NCI-H526 treated with DMSO at 0.1 percent for 48 hours (cell line): ENCODE measurements at places on chromosomes 5 and 9.

DNA sequence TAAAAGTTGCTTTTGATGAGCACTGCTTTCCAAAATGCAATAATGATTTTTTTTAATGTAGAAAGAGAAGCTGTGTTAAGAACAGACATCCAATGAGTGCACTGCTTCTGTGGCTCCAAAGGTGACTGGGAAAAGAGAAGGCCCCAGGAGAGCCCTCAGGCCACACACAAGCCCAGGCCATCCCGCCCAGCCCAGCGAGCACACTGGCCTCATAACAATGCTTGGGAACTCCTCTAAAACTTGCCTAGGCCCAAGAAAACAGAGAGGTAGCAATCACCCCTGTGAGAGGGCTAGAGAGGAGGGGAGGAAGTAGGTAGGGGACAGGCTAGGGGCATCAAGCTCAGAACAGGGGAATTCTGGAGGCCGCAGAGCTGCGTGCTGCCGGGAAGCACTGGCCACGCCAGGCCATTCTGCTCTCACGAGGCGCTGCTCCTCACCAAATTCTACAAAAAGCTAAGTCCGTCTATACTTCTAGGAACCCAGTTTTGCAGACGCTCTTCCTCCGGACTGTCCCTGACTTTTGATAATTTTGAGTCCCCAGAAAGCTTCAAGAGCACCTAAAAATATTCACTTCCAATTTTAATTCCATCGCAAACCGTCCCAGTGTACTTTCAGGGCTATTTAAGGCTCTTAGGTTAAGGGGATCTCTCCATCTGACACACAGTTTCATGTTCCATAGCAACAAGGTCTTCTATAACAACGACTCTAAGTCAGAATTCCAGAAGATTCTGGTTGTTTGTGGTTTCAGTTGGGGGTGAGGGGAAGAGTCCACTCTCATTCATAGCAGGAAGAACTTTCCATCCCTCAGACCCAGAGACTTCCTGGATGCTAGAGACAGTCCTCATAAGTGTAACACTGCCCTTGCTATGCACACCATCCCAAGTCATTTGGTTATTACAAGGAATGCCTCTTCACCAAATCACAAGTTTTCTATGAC is 51.0 kb downstream of the HABP4 start:
- DNase-seq = no peak

DNA sequence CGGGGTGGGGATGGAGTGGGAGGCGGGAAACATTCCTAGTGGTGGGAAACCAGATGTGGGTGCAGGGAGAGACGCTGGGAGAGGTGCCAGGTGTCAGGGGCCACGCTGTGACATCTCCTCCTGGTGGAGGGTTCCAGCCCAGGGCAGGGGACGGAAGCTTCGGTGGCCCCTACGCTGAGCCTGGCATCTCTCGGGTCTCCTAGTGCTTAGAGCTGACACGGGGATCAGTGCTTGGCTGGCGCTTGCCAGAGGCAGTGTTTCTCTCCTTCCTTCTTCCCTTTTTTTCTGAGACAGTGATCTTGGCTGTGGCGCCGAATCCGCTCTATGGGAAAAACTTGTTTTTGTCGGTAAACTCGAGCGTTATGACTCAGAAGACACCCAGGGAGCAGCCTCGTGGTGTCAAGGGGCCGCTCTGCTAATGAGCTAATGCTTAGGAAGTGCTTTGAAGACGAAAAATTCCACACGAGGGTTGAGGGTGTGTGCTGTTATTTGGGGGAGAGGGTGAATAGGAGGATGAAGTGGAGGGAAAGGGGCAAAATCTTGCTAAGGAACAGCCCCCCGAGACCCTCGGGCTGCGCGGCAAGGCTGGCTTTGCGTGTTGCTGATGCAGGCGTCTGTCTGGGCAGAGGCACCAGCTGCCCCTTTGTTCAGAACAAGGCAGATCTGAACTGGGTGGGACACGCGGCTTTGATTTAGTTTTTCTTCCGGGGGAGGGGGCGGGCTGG is 20.4 kb upstream of the IER5L start:
- DNase-seq = no peak

DNA sequence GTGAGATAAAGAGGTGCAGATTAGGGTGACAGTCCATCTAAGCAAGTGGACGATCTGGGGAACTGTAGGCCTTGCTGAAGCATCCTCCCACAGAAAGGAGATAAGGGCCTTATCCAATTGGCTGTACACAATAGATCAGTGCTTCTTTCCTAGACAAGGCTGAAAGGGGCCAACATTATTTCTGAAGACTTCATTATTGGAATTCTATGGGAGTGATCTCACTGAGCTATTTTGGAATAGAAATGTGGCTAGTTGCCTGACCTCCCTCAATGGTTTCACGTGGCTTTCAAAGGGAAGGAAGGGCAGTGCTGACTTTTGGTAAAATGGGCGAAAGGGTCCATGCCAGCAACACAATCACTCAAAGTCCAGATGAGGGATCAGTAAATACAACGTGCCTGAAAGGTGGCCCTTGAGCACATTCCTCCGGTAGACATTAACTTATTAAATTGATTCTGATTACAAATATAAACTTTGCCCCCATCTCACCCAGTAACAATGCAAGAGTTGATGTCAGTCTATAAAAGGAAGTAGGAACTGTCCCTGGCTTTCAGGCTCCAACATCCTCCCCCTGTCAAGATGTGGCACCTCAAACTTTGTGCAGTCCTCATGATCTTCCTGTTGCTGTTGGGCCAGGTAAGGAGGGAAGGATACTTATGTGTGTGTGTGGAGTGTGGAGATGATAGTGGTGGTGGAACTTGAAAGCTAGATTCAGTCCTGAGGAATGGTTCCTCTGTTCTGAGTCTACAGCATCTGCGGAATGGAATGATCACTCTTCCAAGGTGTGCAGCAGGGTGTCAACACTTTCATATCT is at the start of gene LEAP2:
Gene LEAP2 (plus strand): TSS at position 550 of the 811 bp plus-strand sequence. CDS start 27 bp downstream, at position 577.
- no peak for DNase-seq

GRCh38 chr5:129445379-129445778 is 14.7 kb upstream of the ADAMTS19 start:
- DNase-seq = no peak

GRCh38 chr5:98570661-98571191 is 202.7 kb upstream of the RGMB start:
- no peak for DNase-seq

- no peak for DNase-seq
Measured at GRCh38 chr5:116529615-116530014, 45.0 kb downstream of the SEMA6A start.

DNA sequence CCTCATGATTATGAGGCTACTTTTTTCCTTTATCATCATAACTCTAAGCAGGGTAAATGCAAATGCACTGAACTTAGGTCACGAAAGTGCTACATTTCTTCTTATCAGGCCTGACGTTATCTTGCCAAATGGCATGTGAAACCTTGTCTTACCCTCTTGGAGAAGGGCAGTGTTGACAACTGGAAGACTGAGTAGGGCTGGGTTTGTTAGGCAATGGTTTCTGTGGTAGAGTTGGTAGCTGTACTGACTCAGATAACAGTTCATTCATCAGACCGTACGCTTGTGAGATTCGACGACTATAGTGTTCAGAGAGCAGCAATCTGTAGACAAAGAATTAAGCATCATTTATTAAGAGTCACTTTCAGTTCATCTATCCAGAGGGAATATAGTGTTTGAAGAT is 127.7 kb downstream of the CPLANE1 start:
- DNase-seq = no peak

- no peak for DNase-seq
Measured at GRCh38 chr9:93541005-93541404, 35.4 kb upstream of the PHF2 start.

DNA sequence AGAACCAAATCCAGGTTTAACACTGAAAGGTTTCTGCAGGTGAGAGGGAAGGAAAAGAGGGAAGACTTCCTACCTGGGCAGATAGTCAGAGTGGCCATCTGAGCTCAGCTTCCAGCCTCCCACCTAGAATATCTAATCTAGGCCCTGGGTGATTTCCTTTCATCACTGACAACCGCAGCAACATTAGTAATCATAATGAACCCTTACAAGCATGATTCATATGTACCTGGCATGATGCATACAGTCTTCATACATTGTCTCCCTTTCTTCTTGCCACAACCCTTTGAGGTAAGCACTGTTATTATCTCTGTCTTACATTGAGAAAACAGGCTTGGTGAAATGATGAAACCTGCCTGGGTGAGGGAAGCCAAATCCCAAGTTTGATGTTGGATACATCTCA is 13.5 kb downstream of the AFAP1L1 start:
- no peak for DNase-seq
